ENCODE measurements at places on chromosomes 7 and 10.
A peak's percentile ranks its signal among the peaks of the same experiment; 100 is the strongest.

- DNase-seq: no peak
Measured at GRCh38 chr7:81873559-81873958, 103.7 kb upstream of the HGF start.

- no peak for DNase-seq
Measured at GRCh38 chr7:90988516-90988915, 275.7 kb upstream of the FZD1 start.

DNA sequence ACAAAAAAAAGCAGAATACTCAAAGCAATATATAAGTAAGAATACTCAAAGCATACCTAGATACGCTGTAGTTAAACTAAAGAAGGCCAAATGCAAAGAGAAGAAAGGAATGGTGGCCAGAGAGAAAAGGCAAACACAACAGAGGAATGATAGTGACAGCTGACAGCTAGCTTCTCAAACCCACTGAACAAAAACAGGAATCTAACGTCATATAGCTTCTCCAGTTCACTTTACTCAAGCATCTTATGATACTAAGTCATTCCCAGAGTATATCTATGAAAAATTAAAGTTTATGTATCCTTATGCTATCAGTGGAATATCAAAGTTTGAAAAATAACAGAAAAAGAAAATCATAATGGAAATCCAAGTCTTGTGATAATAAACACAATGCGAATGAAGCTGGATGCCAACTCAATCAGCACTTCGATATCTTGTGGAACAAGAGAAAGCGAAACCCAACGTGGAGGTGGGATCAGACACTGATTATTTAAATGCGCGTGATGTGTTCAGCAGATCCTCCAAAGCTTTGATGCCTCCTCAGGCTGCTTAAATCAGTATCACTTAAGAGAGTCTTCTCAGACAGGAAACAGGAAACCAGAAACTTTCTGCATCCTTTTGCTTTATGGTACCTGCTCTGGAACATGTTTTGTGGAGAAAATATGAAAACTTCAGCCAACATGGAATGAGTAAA lies 102.8 kb downstream of the PIP4K2A start:
- DNase-seq: no peak

DNA sequence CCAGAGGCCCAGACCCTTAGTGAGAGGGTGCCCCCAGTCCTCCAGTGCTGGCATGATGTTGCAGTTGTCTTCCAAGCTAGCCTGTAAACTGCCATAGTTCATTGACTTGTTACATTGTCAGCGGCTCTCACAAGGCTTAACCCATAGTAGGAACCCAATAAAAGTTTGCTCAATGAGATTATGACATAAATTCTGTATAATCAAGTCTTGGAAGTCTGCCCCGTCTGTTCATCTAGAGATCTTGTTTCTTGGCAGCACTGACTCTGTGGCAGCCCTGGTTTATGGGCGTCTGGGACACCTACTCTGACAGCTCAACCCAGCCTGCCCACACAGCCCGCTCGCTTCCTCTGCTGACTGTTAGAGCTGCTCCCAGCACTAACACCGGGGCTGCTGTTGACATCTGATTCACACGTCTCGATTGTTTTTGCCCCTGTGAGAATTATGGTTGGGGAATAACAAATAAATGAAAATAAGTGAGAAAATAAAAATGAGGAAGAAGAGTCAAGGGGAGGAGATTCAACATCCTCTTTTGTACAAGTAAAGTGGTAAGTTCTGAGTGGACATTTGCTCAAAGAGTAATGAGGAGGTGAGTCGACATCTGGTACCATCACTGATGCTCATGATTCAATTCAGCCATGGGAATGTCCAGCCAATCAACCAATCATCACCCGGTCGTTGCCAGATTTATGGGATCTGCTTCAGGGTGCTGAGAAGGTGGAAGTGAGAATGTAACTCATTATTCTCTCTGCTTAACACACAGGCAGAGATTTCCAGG lies 160.8 kb downstream of the SPAG6 start:
- DNase-seq: no peak

- no peak for DNase-seq
Measured at GRCh38 chr7:40659231-40659630, 524.4 kb downstream of the SUGCT start.

GRCh38 chr10:74373059-74373458 lies 222.0 kb downstream of the ADK start:
- DNase-seq: no peak

- DNase-seq: no peak
Measured at GRCh38 chr7:92691578-92691977, 101.4 kb upstream of the FAM133B start.

DNA sequence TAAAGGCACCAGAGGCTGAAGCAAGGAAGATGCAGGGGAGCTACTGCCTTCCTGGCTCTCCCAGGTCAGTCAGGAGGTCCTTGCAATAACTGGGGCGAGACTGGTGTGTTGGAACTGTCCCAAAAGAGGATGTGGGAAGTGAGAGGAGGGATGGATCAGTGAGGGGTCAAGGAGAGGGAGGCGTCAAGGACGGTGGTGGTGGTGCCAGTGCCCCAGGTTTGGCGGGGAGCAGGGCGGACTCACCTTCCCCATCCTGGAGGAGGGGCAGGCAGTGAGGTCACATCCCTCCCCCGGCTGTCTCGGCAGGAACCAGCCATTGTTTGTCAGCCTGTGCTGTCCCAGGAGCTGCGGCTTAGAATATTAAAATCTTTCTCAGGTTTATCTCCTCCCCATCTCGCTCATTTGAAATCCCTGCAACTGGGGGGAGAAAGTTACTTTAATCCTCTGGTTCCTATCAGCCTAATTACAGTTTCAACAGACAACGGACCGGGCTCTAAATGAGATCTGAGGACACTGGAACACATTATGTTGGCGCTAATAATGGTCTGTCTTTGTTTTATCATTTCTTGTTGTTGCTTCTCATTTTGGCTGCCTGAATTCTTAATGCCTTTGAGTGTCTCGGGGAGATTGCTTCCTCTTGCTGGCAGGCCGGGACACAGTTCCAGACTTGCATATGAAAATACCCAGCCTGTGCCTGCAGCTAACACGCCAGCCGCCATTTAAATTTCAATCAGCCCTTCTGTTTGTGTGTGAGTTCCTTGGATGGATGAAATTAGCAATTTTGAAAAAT lies 387.5 kb downstream of the RPS24 start:
- no peak for DNase-seq

DNA sequence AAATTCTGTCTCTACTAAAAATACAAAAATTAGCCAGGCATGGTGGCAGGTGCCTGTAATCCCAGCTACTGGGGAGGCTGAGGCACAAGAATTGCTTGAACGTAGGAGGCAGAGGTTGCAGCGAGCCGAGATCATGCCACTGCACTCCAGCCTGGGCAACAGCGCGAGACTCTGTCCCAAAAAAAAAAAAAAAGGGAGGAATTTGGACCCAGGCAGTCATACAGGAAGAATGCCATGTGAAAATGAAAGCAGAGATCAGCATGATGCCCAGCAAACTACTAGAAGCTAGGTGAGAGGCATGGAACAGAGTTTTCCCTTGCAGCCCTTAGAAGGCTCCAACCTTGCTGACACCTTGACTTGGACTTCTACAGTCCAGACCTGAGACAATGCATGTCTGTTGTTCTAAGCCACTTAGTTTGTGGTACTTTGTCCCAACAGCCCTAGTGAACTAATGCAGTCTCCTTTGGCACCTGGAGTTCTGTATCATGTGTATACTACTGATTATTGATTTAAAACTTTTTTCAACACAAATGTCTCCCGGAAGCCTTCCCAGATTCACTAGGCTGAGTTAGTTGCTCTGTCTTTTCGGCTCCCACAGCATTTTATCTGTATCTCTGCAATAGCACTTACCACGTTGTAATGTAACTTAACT lies 10.2 kb upstream of the BAG3 start:
- no peak for DNase-seq

GRCh38 chr7:73700581-73701134 lies 17.3 kb downstream of the BUD23 start:
- no peak for DNase-seq

- peak; percentile 70 for DNase-seq
Measured at GRCh38 chr7:142626420-142627035, 122.7 kb upstream of the PRSS1 start.

GRCh38 chr10:100025576-100025975 lies 15.8 kb upstream of the DNMBP start:
- DNase-seq: no peak

GRCh38 chr7:2775785-2776184 lies 68.3 kb downstream of the GNA12 start:
- DNase-seq: no peak

DNA sequence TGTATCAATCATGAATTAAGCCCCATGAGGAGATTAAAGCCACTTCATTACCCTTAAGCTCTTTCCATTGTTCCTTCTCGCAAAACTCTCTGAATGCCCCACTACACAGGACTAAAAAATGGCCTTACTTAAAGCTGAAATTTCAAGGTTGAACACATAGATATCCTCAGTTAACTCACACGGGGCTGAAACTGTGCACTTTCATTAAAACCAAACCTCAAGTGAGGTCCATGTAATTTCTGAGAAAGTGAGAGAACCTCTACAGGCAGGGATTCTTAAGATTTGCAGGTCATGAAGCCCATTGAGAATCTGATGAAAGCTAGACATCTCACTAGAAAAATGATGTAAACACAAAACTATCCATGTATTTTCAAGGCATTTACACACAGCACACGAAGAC lies 15.9 kb downstream of the DENND11 start:
- DNase-seq: no peak

GRCh38 chr10:114810926-114811325 lies 10.7 kb upstream of the FHIP2A start:
- no peak for DNase-seq

DNA sequence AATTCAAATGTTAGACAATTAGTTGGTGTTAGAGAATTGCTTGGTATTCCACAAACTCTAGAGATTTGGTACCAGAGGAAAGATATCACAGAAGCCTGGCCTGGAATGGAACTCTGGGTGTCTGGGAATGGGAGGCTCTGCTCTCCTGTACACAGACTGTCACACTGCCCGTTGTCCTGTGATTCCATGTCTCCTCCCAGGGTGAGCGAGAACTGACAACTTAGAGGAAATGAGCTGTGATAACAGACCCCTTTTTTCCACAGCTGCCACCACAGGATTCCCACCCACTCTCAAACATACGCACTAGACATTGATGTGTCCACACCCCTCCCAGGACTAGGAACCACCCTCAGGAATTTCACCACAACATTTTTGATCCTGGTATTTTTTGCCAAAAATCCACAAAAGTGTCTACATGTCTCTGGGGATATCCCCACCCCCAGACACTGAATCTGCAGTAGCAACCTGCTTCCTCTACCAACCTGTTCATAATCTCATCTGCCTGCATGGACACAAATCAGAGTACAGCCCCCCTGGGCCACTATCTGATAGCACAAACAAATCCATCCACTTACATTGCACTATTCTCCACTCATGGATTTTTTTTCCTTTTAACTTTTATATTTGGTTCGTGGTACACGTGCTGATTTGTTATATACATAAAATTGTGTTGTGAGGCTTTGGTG lies 4.7 kb downstream of the ZNF273 start:
- no peak for DNase-seq

- DNase-seq: no peak
Measured at GRCh38 chr7:126472825-126473224, 779.9 kb downstream of the GRM8 start.

GRCh38 chr10:79411546-79412495 lies 33.6 kb downstream of the ZCCHC24 start:
- DNase-seq: no peak

GRCh38 chr10:122301811-122302115 lies 30.7 kb downstream of the BTBD16 start:
- no peak for DNase-seq

DNA sequence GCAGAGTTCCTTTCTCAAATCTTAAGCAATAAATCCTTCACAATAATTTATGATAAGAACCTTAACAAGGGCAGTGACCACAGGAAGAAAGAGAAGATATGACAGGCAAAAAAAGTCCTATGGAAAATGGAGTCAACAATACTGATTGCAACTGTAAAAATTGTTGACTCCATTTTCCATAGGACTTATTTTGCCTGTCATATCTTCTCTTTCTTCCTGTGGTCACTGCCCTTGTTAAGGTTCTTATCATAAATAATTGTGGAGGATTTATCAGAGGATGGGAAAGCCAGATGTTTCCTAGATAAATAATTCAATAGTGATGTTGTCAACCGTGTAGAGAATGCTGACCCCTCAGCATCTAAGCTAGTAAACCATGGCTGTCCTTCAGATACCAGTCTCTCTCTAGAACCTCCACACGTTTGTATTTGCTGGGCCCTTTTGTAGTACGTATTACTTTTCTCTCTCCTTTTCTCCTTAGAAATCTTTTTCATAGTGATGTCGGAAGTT lies 172.6 kb upstream of the BET1 start:
- DNase-seq: no peak

DNA sequence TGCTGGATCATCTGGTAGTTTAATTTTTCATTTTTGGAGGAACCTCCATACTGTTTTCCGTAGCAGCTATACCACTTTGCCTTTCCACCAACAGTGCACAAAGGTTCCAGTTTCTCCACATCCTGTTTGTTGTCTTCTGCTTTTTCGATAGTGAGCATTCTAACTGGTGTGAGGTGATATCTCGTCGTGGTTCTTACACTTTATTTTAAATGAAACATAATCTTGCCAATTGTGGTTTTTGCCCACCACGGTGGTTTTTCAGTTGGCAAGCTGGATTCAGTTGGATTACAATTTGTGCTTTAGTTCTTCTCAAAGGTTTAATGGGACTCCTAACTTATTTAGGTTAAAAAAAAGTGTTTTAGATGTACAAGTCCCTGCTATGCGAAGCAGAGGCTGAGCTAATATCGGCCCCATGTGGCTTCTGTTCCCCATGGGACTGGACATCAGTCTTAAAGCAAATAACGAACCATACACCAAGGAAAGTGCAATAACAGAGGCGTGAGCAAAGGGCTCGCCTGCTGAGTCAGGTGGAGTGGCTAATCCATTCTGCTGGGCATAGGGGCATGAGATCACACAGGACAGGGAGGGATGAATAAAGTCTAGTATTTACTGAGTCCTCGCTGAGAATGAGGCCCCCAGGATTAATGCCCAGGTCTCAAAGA lies 153.6 kb downstream of the AOAH start:
- no peak for DNase-seq

GRCh38 chr7:87370660-87371180 lies 25.3 kb downstream of the CROT start:
- no peak for DNase-seq

GRCh38 chr7:152148706-152149105 lies 123.2 kb downstream of the GALNT11 start:
- no peak for DNase-seq

GRCh38 chr7:151137791-151138152 lies 29.7 kb downstream of the GBX1 start:
- DNase-seq: no peak

Data from iPS DF 6.9 (cell line).